ENCODE measurements at places on chromosomes 16 and 17.

DNA sequence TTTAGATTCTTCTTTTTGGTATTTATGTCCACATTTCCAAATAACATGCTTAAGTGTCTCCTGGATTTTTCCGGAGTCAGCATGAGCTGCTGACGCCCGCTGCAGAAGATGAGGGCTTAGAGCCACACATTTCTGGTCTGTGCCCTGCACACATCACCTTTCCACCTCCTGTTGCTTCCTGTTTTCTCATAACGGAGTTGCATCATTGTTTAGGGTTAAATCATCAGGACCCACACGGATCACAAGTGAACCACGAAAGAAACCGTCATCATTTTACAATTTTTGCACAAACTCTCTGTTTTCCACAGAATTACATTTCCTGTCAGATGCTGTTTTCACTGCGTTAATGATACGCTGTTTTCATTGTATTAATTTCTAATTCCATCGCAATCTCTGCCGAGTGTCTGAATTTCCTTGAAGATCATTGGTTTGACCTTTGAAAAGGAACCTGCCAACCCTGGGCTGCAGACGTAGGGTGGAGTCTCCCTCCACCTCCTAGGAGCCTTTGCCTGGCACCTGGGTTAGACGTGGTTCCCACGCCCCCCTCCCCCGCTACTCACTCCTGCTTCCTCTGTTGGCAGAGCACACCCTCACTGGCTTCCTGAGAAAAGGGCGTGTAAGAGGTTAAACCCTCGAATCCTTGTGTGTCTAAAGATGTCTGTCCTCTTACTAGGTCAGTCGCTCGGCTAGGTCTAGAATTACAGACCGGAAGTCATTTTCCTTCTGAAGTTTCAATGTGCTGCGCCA is 68.2 kb downstream of the RNF213 start:
- DNase-seq, result no peak

DNA sequence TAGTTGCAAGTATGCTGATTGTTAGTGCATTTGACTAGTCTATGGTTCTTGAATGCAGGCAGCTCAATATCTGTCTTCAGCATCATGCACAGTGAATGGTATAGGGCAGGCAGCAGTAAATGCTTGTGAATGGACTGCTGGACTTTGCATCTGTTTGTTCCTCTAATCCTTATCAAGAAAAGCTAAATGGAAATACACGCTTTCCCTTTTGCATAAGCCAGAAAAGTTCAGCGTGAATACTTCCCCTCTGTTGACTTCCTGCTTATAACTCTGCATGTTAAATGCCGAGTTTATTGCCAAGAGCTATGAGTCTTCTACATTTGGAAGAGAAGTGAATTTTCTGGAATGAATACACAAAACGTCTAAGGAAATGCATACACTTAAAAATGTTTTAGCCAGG is 127.9 kb upstream of the CPHXL start:
- DNase-seq, result no peak

GRCh38 chr16:50550035-50550434 is 1.8 kb downstream of the NKD1 start:
- no peak for DNase-seq

GRCh38 chr17:1168533-1169220 is 11.1 kb downstream of the ABR start:
- DNase-seq, result no peak

GRCh38 chr17:16406742-16407674 is 8.4 kb upstream of the TRPV2 start:
- peak; percentile 67 for DNase-seq

- DNase-seq, result no peak
Observed at GRCh38 chr16:49600536-49600935, 226.9 kb downstream of the C16orf78 start.

DNA sequence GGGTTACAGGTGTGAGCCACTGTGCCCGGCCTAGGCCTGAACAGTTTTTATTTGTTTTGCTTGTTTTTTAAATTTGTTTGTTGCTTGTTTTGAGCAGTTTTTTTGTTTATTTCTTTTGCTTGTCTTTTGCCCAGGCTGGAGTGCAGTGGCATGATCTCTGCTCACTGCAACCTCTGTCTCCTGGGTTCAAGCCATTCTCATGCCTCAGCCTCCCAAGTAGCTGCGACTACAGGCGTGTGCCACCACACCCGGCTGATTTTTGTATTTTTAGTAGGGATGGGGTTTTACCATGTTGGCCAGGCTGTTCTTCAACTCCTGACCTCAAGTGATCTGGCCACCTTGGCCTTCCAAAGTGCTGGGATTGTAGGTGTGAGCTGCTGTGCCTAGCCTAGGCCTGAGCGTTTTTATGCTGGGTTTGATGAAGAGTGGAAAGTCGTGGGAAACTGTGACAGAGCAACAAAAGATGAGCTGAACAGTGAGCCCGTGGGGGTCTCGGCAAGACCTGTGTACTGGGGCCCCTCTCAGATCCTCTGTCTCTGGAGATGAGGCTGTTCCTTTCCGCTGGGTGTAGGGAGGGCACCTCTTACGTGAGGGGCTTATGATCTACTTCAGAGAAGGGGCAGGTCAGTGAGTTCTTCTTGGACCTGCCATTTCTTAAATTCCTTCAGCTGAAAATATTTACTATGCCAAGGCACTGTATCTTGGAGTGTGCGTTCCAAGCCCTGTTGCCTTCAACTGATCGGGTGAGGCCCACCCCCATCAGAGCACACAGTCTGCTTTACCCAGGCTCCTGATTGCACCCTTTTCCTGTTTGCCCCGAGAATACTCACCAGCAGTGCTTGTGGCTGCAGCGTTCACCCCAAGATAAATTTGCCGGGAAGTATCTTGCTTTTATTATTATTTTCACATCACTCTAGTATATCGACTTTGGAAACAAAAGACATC is 322.1 kb downstream of the SEC14L1 start:
- DNase-seq, result no peak

DNA sequence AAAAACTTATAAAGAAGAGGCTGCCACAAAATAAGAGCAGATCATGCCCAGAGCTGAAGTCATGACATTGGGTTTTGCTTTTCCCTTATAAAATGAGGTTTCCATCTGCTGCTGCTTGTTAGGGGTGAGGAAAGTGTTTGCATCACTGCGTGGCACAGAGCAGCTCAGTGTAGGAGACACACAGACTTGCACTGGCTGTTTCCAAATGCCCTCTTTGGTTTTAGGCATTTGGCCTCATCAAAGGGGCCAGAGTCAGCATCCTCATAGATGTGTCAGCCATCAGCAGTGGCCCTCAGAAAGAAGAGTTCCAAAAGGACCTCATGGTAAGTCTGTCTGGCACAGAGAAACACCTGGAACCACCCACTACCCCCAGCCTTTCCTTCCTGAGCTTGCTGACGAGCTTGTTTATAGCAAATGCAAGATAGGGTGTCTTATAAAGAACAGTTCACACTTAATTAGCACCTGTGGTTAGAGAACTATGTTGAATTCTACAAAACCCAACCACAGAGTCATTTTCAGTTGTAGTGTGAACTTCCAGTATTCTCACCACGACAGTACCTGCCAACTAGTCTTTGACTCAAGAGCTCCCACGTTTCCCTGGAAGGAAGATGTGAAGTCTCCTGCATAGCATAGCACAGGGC is 17.0 kb downstream of the VWA3A start:
- DNase-seq, result no peak

DNA sequence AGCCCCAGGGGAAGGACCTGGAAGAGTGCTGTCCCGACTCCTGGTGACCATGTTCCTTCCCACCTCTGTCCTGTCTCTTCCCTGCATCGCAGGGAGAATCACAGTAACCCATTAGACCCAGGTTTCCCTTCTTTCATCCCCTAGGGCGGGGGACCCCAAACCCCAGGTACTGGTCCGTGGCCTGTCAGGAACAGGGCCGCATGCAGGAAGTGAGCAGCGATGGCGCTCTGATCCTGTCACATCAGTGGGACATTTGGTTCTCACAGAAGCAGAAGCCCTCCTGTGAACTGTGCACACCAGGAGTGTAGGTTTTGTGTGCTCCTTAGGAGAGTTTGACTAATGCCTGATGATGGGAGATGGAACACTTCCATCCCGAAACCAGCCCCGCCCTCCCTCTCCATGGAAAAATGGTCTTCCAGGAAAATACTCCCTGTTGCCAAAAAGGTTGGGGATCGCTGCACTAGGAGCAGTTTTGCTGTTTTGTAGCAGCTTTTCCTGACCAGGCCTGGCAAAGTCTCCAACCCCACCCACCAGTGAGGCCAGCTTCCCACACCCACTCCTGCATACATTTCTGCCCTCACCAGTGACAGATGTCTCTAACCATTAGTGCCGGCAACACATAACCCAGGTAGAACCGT is 10.5 kb downstream of the MNT start:
- DNase-seq, result peak; percentile 88

- DNase-seq, result peak; percentile 76
Observed at GRCh38 chr16:3536271-3536731, 35.5 kb downstream of the CLUAP1 start.

DNA sequence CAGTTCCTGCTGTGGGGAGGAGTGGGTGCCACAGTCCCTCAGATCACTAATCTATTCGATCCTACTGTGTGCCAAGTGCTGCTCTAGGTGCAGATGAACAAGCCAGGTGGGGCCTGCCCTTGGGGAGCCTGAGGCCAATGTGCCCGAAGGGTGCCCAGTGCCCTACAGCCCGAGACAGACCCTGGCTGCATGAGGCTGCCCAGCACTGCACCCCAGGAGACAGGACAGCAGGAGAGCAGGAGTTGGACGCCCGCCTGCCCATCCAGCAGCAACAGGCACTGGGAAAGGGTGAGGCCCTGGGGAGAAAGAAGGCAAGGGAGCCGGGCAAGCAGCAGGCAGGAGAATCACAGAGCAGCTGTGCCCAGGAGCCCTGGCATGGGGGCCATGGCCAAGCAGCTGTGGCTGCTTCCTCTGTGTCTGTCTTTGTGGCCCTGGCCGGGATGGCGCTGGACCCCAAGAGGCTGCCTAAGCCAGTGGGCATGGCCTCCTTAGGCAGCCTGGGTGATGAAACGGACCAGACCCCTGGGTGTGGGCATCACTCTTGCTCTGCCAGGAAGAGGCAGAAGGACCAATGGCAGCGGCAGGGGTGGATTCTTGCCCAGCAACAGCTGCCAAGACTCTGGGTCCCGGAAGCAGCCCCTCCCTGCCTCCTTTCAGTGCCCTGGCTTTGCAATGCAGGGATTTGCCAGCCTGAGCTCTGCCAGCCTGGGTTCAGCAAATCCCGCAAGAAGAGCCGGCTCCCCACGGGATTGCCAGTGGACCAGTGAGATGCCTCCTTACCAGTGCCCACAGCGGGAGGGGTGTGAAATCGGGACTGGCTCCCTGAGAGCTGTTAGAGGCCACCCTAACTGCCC is 179.6 kb upstream of the TNRC6C start:
- DNase-seq, result peak; percentile 86

- peak; percentile 58 for DNase-seq
Observed at GRCh38 chr17:10177913-10178505, 20.4 kb downstream of the GAS7 start.

DNA sequence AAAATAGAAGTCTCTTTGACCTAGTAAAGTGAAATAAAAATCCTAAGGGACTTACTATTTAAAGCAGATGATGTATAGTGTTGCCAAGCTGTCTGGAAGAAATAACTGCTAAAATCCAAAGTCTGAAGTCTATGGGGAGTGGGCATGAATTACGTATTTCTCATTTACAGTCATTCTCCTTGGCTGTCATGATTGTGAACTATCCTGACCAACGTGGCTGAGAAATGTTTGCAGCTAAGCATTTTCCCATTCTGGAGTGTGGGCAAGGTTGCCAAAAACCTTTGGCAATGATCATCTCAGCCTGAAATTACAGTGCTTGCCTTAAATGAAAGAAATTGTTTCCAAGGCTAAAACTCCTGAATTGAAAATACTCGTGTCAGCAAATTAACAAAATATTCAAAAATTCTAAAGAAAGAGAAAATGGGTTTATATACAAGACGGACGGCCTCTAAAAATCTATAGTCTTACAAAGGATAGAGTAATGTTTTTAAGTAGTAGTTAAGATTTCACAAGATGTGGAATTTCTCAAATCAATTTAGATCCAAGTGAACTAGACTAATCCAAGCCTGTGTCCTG is 77.0 kb downstream of the CACNG1 start:
- DNase-seq, result peak; percentile 82

- no peak for DNase-seq
Observed at GRCh38 chr16:53911513-53911912, 207.6 kb downstream of the FTO start.

- DNase-seq, result peak; percentile 48
Observed at GRCh38 chr16:73064212-73064993, 16.5 kb upstream of the ZFHX3 start.

GRCh38 chr16:50329446-50330189 is 39.2 kb downstream of the BRD7 start:
- DNase-seq, result no peak

- no peak for DNase-seq
Observed at GRCh38 chr17:20234276-20234675, 225.1 kb downstream of the SPECC1 start.

DNA sequence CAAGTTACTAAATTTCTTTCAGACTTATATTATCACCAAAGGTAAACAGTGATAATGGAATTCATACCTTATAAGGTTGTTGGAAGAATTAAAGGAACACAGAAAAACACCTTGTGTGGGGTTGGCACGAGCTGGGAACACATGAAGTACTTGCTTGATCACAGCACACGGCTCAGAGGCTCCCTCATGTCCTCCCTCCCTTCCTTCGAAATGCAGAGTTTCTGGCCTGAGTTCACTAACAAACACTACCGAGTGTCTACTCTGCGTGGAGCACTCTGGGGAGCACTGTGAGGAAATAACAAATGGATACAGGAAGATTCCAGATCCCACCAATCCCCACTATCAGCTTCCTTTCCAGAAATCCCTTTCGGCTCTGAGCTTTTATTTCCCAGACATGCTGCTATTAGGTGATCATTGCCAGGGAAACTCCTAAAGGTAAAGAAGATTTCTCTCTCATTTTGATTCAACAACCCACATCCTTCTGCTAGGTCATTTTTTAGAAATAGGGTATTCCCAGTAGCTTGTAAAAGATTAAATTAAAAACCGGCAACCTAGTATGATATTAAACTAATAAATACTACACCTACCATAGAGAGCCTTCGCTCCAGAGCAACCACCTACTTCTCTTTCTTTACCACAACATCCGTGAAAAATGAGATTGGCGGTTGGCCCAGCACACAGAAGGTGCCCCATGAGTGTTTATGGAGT is 6.1 kb upstream of the HNF1B start:
- no peak for DNase-seq

DNA sequence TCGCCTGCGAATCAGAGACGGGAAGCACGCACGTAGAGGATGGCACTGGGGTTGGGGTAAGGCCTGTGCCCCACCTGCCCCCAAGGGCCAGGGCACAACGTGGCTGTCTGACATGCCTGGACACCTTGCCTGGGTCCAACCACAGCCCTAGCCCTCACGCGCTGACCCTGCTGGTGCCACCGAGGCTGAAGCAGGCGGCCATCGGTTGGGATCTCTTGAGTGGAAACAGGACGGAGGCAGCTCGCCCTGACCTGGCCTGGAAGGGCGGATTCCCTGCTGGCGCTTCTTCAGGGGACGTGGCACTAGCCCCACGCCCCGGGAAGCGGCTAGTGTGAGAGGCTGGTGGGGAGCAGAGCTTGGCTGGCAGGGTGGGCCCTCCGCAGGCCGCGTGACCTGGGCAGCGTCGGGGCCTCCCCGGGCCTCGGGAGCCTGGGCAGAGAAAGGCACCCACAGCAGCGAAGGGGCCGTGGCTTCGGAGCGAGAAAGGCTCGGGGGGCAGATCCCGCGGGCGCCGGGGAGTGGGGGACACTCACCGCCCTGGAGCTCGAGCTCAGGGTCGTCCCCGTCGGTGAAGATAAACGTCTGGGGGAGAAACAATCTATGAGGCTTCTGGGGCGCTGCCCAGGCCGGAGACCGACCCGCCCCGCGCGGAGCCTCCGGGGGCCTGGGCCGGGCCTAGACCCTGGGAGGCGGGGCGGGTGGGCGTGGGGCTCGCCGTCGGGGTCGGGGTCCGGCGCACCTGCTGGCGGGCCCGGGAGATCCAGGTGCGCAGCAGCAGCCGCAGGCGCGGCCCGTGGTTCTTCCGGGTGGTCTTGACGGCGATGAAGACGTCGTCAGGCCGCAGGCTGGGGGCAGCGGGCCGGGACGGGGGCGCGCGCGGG is 610 bp downstream of the RFNG start:
- DNase-seq, result peak; percentile 40
